ENCODE measurements at places on chromosomes 2 and 18.

- no peak for DNase-seq
These were observed 458.7 kb downstream of the LPIN1 start for GRCh38 chr2:12205086-12205485.

- no peak for DNase-seq
These were observed 157.0 kb upstream of the TNP1 start for GRCh38 chr2:217016796-217017419.

GRCh38 chr2:65716698-65717097, 284.3 kb upstream of the SPRED2 start:
- no peak for DNase-seq

DNA sequence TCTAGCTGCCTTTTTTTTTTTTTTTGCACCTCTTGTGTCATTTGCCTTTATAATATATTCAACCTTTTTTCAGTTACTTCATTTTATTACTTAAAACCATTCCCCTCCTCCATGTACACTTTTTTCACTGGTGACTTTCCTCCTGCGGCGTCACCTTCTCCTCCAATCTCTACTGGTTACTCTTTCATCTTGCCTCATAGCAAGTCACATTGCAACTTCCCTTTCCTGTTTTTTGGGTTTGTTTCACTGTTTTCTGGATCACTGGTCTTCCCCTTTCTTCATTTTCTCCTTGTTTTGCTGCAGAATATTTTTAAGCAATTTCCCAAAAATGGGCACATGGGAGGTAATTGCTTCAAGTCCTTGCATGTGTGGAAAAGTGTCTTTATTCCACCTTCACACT, 37.7 kb upstream of the GPR155 start:
- no peak for DNase-seq

GRCh38 chr2:239429473-239430350, 28.9 kb upstream of the HDAC4 start:
- no peak for DNase-seq

DNA sequence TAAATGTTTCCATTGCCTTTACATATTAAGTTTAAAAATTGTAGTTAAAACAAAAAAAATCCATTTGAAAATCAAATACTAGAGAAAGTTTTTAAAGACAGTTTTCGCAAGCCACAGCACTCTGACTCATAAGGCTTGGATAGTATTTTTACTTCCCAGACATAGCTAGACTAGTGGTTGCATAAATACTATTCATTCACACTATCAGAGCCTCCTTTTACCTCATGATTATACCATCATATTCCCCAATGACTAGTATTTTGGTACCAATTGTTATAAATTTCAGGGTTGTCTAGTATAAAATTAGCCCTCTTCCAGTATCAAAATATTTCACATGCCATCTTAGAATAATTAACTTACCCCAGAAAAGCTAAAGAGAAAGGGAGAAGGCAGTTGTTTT, 393.5 kb downstream of the ERBB4 start:
- DNase-seq = peak; percentile 17

- no peak for DNase-seq
These were observed 114.2 kb downstream of the SGPP2 start for GRCh38 chr2:222538535-222538934.

DNA sequence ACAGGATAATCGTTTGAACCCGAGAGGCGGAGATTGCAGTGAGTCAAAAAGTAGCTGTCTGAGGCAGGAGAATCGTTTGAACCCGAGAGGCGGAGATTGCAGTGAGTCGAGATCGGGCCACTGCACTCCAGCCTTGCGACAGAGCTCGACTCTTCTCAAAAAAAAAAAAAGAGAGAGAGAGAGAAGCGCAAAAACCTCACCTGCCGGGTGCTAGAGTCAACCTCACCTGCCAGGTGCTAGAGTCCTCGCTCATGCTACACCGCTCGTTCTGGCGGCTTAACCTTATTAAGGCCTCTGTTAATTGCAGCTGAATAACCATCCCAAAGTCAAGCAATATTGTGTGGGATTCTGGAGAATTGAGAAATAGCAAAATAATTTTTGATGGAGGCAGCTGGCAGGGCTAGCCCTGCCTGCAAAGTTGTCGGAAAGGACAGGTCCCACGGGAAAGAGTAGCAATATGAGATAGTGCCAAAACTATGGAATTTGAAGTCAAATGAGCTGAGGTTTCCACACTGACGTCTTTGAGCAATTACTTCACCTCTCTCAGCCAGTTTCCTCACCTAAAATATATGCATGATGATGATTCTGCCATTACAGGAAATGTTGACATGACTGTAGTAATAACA, 644 bp upstream of the DYM start:
- DNase-seq = peak; percentile 41

- DNase-seq = no peak
These were observed 231.9 kb upstream of the MMADHC start for GRCh38 chr2:149819356-149819957.

DNA sequence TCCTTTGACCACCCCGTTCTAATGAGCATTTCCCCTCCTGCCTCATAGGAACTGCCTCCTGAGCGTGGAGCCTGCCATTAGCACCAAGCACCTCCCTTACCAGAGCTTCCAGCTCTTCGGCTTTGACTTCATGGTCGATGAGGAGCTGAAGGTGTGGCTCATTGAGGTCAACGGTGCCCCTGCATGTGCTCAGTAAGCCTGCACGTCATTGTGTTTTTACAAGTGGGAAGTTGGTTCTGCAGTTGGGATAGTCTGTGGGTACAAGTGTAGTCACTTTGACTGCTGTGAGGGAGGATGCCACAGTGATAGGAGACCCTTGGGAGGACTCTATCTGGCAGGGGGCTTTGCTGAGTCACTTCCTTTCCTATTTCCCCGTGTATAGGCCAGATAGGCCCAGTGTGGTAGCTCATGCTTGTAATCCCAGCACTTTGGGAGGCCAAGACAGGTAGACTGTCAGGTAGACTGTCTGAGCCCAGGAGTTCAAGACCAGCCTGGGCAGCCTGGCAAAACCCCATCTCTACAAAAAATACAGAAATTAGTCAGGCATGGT, 22.0 kb upstream of the POLR1B start:
- no peak for DNase-seq

DNA sequence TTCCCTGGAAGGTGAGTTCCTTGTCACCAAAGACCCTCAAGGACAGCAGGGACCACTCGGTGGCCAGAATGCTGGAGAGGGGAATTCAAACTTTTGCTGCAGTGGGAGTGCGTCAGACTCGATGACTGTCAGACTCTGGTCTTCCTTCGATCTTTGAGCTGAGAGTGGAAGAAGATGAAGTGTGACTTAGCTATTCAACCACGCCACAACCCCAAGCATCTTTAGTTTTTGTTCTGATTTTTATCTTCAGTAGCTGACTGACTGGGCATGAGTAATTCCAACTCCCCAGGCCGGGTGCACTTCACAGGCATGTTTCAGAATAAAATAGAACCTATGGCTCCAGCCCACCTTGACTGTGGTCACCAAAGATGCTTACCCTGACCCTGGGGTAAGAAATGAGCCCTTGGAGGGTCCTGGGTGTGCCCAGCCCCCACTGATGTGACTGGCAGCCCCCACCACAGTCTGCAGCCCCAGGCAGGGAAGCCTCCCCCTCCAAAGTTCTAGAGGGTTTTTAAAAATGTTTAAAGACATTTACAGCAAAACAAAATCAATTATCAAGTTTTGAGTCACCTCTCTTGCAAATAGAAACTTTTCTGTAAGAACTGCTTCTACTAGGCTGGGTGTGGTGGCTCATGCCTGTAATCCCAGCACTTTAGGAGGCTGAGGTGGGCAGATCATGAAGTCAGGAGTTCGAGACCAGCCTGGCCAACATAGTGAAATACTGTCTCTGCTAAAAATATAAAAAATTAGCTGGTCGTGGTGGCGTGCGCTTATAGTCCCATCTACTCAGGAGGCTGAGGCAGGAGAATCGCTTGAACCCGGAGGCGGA, 24.9 kb upstream of the YWHAQ start:
- DNase-seq = peak; percentile 93

- no peak for DNase-seq
These were observed 81.5 kb upstream of the FN1 start for GRCh38 chr2:215517391-215517790.

DNA sequence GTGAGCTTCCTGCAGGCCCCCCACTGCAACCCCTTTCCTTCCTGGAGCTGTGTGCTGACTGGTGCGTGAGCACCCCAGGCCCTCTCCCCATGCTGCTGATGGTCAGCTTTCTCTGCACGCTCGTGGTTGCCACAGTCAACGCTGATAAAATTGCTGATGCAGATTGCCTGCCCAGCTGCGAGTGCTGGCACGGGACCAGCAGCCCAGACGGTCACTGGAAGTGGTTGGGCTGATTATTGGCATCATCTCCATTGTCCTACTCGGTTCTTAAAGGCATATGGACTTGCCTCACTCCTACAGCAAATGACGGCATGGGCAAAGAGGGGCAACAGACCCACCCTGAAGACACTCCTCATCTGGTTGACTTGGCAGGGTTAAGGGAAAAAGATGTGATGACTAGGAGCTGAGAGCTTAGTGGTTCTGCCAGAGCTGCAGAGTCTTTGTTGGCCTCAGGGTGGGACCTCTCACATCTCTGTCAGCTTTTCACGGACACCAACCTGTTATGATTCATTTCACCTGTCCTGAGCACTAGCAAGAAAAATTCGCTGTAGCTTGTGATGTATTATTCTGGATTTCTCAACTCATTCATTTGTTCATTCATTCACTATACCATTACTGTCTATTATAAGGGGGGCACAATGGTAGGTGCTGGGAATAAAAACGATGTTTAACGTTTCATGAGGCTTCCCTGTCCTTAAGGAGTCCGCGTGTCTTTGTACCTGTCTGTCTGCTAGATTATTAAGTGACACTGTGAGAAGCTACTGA, 38.4 kb downstream of the PAX8 start:
- DNase-seq = peak; percentile 82

DNA sequence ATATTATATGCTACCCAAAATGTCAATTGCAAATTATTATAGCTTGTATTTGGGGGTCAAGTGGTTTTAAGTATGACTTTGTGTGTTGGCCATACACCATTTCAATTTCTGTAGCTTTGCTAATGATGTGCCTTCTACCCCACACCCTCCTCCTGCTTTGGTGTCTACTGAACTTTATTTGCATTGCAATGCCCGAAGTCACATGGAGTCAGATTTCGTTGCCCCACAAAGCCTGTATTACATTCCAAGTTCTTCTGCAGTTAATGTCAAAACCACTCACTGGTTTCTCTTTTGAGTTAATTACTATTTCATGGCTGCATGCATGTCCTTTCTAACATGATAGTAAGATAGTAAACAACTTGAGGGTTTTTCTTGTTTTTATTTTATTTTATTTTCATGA, 528.9 kb downstream of the RIT2 start:
- no peak for DNase-seq

GRCh38 chr18:36440614-36441013, 143.1 kb downstream of the FHOD3 start:
- peak; percentile 73 for DNase-seq

DNA sequence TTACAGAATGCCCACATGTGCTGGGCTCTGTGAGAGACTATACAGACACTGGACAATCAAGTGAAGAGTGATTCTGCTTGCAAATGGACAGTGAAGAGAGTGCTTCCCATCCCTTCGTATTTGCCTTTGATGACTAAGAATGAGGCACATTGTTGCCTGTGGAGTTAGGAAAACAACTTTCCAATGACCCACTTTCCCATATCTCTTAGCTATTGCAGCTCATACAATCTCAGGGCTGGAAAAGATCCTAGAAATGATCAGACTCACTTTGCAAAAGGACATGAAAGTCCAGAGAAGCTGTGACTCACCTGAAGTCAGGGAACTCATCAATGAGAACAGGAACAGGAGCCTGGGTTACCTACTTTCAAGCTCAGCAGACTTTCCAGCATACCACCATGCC, 440.5 kb upstream of the TCF4 start:
- DNase-seq = peak; percentile 11

DNA sequence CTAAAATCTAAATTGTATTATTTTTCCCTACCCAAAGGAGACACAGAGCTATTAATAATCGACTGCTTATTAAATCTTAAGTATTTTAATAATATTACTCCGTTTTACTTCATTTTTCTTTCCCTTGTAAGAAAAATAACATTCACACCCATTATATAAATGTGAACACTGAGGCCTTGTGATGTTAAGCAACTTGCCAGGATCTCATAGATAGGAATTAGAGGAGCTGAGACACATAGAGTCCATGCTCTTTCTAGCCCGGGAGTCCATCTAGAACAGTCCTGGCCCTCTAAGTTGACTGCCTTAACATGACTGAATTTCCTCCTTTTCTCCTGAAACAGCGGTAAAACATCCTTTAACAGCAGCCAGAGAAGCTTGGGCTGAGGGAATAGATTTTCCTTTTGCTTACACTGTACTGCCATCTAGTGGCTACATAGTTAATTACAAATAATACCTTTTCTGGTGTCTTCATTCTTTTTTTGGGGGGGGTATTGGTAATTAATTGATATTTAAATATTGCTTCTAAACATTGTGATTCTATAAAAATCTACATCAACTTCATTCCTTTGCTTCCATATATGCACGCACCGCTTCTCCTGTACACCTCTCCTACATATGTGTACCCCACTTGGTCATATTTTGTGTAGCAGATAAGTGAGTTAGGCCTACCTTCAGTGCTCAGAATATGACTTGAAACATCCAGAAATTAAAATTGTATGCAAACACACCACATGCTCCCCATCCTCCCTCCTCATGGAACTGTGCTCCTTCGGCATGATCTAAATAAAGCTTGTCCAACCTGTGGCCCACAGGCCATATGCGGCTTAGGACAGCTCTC, 125.8 kb upstream of the HNMT start:
- DNase-seq = peak; percentile 42

- peak; percentile 10 for DNase-seq
These were observed 45.9 kb upstream of the REG3G start for GRCh38 chr2:78979380-78980151.

DNA sequence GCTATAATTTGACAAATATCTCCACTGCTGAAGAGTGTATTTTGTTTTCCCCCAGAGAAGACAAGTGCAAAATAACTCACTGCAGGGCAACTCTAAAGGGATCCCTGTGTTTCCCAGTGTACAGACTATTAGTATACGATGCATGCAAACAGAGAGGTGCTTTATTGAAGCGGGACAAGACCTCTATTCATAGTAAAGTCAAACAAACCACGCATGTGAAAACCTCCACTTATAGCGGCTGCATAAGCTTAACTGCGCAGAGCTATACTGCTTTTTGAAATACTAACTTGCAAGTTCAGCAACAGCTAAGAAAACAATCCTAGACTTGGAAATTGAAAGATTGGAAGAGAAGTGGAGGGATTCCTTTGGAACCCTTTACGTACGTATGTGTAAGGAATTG, 15.6 kb downstream of the RNF144A start:
- no peak for DNase-seq

GRCh38 chr18:3498698-3499471, 48.9 kb downstream of the TGIF1 start:
- peak; percentile 42 for DNase-seq

GRCh38 chr2:167827352-167828097, 419.9 kb downstream of the STK39 start:
- DNase-seq = no peak

- DNase-seq = no peak
These were observed 26.3 kb upstream of the MOCOS start for GRCh38 chr18:36160959-36161371.

DNA sequence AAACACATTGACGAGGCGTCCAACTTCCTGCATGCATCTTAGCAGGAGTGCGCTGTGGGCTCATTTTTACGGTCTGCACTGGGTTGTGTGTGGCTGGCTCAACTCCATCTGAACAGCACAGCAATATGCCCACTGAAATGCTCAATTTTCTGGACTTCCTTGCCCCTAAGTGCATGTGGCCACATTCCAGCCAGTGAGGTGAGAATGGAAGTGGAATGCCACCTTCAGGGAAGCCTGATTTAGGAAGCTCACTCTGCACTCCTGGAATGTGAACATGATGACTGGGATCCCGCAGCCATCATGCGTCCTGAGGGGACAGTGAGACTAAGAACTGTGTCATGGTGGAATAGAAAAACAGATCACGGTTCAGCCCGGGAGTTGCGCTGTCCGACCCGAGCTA, 76.2 kb downstream of the PSMG2 start:
- DNase-seq = no peak

GRCh38 chr2:237075749-237076599, 9.7 kb upstream of the COPS8 start:
- no peak for DNase-seq

All from fibroblast of skin of right quadriceps (primary cell).